AG10803 (cell line): ENCODE measurements at places on chromosomes 4 and X.

DNA sequence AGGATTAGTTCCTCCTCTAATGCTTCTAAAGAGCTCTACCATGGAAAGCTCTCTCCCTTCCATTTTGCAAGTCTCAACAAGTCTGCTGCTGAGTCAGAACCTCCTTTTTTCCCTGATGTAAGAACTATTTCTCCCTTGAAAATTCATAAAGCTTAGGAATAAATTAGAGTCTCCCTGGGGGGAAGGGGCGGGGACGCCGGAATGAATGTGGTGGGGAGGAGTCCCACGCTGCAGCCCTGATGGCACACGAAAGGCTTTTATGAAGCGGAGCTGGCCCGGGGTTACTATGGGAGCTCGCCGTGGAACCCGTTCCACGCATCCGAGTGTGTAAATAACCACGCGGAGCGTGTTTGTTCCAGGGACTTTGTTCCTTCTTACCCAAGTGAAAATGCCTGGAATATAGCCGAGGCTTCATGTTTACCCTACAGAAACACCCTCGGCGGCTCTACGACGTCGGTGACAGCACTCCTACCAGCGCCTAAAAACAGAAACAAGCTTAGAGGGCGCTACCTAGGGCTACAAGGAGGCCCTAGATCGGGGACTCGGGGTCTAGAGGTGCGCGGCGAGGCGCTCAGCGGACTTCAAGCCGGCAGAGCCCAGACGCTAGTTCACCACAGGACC, 923 bp upstream of the CPEB2 start:
- peak; percentile 95 for DNase-seq

GRCh38 chr4:104826171-104826570, 320.5 kb upstream of the TET2 start:
- no peak for DNase-seq

- peak; percentile 94 for DNase-seq
Measured at GRCh38 chr4:88610771-88611170, 18.5 kb downstream of the HERC3 start.

DNA sequence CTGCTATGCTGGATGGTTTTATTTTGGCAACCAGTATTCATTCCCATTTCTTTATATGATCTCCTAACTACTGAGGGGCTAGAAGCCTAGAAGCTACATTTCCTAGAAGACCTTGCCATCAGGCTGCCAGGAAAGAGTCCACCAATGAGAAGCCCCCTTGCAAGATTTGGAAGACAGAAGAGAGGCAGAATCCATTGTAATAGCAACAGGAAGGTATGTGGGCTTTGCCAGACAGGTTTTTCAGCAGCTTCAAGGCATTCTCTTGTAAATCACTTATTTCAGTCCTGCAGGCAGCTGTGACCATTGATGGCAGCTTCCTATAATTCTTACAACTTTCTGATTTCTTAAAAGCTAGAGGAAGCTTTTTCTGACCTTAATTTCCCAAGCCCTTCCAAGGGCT, 148.3 kb upstream of the NHS start:
- DNase-seq: no peak

DNA sequence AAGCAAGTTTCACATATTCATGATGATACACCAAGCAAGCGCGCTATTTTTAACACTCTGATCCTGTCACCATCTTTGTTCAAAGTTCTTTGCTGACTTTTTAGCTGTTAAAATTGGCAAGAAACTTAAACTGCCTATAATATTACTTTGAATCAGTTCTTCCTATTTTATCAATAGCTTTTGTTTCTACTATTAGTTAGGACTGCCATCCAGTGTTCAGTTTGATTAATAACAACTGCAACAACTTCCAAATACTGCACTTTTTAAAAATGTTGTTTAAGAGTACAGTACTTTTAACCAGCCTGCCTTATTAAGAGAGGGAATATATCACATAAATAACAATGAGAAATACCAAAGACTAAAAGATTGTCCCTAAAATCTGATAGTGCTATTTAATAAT, 614.3 kb downstream of the FAM133A start:
- no peak for DNase-seq

DNA sequence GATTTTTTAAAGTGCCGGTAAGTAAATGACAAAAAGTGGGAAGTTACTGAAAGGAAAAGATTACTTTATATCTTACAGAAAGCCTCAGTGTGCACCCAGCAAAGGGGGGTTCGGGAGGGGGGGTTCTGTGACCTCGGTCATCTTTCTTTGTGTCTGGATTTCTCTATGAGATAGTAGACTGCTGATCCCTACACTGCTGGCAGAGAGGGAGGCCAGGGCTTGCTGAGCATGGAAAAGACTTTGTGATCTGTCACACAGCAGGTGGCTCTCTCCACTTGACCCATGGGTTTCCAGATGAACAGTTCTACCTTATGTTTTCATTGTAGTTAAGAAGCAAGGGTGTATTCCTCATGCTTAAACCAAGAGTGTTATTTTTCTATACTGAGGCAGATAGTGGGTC, 475.6 kb downstream of the PCDH10 start:
- no peak for DNase-seq

DNA sequence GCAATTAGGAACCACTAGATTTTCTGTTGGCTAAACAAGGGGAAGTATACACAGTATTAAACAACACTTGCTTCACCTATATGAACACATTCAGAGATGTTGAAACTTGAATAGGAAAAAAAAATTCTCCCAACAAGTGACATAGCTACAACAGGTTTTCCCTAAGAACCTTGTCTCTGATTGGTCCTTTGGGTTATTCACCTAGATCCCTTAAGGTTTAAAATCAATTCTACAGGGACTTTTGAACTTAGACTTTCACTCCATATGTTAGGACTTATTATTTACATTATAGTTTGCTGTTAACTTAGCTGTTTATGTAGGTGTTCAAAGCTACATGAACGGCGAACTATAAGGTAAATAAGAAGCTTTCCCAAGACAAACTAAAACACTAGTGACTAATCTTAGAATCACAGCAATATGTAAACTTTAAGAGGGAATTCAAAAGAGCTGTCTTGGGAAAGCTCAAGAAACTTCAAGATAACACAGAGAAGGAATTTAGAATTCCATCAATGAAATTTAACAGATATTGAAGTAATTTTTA, 72.2 kb upstream of the ZXDB start:
- DNase-seq: no peak
